RPMI7951 (cell line): ENCODE measurements at places on chromosomes 1 and 21. TPM values are rescaled to one million over a fixed set of nuclear protein-coding genes. Genes with fewer than 3 reads are reported as not detected.

The KCNH1 gene
- total RNA-seq = 1.3 and 1.6 TPM in 2 replicates

The ILDR2 gene
- total RNA-seq = 4.6 and 6.4 TPM in 2 replicates

The ZMYND12 gene
- total RNA-seq = 0.12 and 1.7 TPM in 2 replicates

The FCRL5 gene
- total RNA-seq = not detected in 2 replicates

The OR2M3 gene
- not detected in 2 replicates for total RNA-seq

The KISS1 gene
- 5.0 and 7.0 TPM in 2 replicates for total RNA-seq

The SELENBP1 gene
- 5.1 and 5.2 TPM in 2 replicates for total RNA-seq

- DNase-seq = peak; percentile 22
These were observed 54.9 kb upstream of the RAP1GAP start for GRCh38 chr1:21724098-21724497.

GRCh38 chr21:42518215-42518614 is 4.6 kb downstream of the SLC37A1 start:
- DNase-seq = peak; percentile 72

GRCh38 chr1:15943328-15943991 is 32.4 kb downstream of the ZBTB17 start:
- no peak for DNase-seq

GRCh38 chr1:82867781-82868180 is 1067.0 kb downstream of the ADGRL2 start:
- DNase-seq = no peak

GRCh38 chr1:150507912-150508864 is at the start of gene ECM1:
Gene ECM1, plus strand, starts transcription at chr1:150508109. Its CDS starts 101 bp downstream, at chr1:150508210.
- peak; percentile 86 for DNase-seq

DNA sequence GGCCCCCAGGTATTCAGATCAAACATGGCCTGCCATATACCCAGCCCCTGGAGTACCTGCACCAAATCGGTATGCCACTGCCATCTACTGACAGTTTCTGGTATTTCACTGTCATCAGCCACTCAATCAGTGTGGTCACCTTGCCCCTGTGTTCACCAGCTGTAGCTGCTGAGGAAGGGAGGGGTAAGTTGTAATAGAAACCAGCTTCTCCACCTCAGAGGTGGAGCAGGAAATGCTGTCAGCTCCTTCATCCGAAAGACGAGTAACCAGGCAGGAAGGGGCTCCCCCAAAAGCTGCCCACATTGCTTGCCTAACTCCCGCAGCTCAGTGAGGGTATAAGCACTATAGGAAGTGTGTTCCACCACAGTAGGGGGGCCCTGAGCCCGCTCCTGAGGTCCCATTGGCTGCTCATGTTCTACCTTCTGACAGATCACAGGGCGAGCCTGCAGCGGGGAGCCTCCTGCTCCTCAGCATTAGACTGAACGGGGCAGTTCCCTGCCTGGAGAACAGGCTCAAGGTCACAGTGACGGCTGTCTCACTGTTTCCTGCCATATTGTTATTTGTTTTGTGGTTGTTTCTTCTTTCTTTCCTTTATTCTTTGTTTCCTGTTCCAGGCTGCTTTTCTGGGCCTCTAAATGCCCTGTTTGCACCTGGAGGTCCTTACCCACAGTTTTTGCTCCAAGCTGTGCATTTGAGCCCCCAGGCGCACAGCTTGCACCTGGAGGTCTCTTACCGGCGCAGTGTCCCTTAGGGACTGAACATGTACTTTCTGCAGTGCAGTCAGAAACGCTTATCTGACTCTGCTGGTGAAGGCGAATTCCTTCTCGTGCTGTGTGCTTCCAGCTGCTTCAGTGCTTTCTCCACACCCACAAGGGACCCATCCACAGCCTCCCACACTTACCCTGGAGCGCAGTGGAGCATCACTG is 1638.3 kb downstream of the MRPL39 start:
- DNase-seq = peak; percentile 0

- DNase-seq = no peak
These were observed 9.0 kb downstream of the LRRC47 start for GRCh38 chr1:3787349-3787715.

DNA sequence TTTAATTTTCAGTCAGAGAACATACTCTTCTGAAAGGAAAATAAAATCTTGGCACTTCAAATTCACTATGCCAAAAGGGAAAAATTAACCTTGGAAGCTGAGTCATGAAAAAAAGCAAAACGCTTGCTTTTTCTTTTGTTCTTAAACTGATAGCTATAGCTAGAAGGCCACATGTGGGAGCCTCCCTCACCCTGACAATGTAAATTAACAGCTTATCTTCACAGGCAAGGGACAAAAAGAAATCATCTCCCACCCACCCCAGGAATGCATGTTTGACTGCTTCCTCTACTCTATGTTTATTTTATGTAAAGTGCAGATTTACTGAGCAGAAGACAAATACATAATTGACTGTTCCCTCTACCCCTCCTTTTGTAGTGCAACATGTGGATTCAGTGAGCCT is 38.0 kb downstream of the EBNA1BP2 start:
- DNase-seq = no peak

- DNase-seq = no peak
These were observed 3.1 kb upstream of the PGBD5 start for GRCh38 chr1:230429067-230429735.

GRCh38 chr1:67816506-67816905 is 16.8 kb downstream of the GNG12 start:
- DNase-seq = no peak
